NCI-H1092 (cell line): ENCODE measurements at places on chromosomes 2 and 18.

DNA sequence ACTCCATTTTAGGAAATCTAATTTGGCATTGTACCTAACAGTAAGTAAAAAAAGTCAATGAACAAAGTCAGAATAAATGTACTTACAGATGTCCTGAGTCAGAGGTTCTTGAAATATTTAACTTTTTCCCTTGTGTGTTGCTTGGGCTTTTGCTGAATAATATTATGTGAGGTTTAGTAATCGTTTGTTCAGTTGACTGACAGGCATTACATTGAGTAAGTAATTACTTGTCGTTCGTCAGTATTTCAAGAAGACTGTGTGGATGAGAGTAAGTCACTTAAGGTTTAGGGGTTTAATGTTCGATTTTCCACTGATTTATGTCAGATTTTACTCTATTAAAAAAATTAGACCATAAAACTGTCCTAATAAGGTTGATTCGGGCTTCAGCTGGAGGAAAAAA, 342.9 kb downstream of the LRRTM4 start:
- no peak for DNase-seq

DNA sequence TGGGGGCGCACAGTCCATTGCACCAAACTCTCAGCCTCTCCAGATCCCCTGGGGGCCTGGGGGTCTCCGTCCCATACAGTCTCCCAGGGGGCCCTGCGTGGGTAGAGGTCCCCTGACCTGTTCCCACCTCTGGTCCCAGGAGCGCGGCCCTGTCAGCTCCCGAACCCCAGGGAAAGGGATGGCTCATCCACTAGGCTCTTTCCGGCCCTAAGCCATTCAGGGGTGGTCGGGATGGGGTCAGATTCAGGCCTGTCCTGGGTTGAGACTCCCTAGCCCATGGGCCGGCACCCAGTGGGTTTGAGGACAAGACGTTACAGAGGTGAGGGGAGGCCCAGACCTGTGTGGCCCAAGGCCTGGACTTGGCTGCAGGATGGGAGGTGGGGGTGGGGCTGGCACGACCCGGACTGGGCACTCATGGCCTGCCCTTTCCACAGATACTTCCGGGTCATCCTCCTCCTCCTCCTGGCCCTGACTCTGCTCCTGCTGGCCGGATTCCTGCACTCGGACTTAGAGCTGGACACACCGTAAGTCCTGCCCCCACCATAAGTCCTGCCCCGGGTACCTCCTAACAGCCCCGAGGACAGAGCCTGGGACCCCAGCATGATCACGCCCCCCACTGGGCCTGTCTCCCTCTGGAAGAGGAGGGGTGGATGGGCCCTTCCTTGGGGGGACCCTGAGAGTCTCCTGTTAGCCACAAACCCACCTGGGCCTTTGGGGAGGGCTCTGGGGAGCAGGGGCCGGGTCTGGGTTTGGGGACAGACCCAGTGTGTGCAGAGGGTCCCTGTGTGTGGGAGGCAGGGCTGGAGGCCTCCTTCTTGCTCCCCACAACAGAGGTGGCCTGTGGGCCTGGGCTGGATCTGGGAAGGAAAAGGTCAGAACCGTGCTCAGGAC, 10.1 kb upstream of the NEU4 start:
- DNase-seq: no peak

DNA sequence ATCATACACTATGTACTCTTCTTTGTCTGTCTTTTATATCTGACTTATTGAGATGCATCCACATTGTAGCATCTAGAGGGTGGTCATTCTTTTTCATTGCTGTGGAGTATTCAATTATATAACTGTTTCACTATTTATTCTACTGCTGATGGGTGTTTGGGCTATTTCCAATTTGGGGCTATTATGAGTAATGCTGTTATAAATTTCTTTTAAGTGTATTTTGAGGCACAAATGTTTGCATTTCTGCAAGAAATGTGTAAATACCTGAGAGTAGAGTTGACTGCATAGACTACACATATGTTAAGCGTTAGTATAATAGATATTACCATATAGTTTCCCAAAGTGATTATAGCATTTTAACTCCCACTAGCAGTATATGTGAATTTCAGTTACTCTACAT, 26.9 kb upstream of the PPP1R1C start:
- DNase-seq: no peak

GRCh38 chr2:46865181-46865970, 50.2 kb downstream of the MCFD2 start:
- no peak for DNase-seq

GRCh38 chr2:17749753-17750438, 3.7 kb downstream of the SMC6 start:
- no peak for DNase-seq
